ENCODE measurements at places on chromosomes 16 and 17. TPM values are rescaled to one million over a fixed set of nuclear protein-coding genes. Genes with fewer than 3 reads are reported as not detected.

PDILT gene
- not detected for total RNA-seq

OTOP3 gene
- total RNA-seq: not detected

HOXB1 gene
- total RNA-seq: not detected

HSBP1 gene
- 34.4 TPM for total RNA-seq

SULT1A4 gene
- not detected for total RNA-seq

MTHFSD gene
- 14.0 TPM for total RNA-seq

TAT gene
- total RNA-seq: not detected

AANAT gene
- not detected for total RNA-seq

SLC12A3 gene
- not detected for total RNA-seq

TMIGD1 gene
- not detected for total RNA-seq

ITGB3 gene
- 88.1 TPM for total RNA-seq

RANGRF gene
- total RNA-seq: 5.9 TPM

CX3CL1 gene
- total RNA-seq: under 0.01 TPM

CLEC3A gene
- total RNA-seq: not detected

TP53TG3 gene
- not detected for total RNA-seq

CDK5R1 gene
- total RNA-seq: 1.5 TPM

C16orf46 gene
- total RNA-seq: 0.30 TPM

MAPK7 gene
- total RNA-seq: 33.9 TPM

SLC4A1 gene
- not detected for total RNA-seq

EMP2 gene
- total RNA-seq: 2.7 TPM

PRPSAP1 gene
- 46.5 TPM for total RNA-seq

PRSS8 gene
- not detected for total RNA-seq

DRC3 gene
- 0.37 TPM for total RNA-seq

KRT40 gene
- total RNA-seq: not detected

PRSS21 gene
- not detected for total RNA-seq

SHCBP1 gene
- total RNA-seq: 1.8 TPM

CCL1 gene
- not detected for total RNA-seq

HEATR9 gene
- total RNA-seq: not detected

MYH2 gene
- total RNA-seq: 0.97 TPM

MMD gene
- total RNA-seq: 18.4 TPM

CHST6 gene
- 4.5 TPM for total RNA-seq

RASL10B gene
- 7.4 TPM for total RNA-seq

TBC1D3C gene
- not detected for total RNA-seq

TP53TG3F gene
- total RNA-seq: not detected

PYY gene
- not detected for total RNA-seq

G6PC1 gene
- not detected for total RNA-seq

HBA2 gene
- total RNA-seq: not detected

RPH3AL gene
- total RNA-seq: 2.7 TPM

AOC2 gene
- 0.69 TPM for total RNA-seq

HOXB7 gene
- total RNA-seq: 3.3 TPM

CNGB1 gene
- not detected for total RNA-seq

KRTAP17-1 gene
- not detected for total RNA-seq

FXR2 gene
- 50.5 TPM for total RNA-seq

SNX20 gene
- total RNA-seq: not detected

CD300LG gene
- not detected for total RNA-seq

CES5A gene
- not detected for total RNA-seq

CA4 gene
- not detected for total RNA-seq

Measured in smooth muscle cell of the umbilical artery (primary cell).